ENCODE measurements at places on chromosomes 3 and 15.
A peak's percentile ranks its signal among the peaks of the same experiment; 100 is the strongest.

DNA sequence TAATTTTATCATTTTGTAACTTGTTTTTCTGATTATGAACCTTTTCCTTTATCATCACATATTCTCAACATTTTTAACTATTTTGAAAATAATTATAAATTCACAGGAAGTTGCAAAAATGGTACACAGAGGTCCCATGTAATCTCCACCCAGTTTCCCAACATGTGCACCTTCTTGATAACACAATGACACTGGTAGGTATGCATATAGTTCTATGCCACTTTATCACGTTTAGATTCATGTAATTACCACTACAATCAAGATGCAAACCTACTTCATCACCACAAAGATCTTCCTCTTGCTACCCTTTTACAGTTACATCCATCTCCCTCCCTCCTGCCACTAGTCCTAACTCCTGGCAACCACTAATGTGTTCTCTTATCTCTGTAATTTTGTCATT lies 413.9 kb downstream of the SHQ1 start:
- no peak for DNase-seq

- DNase-seq, result no peak
Observed at GRCh38 chr3:129485721-129486663, 42.4 kb upstream of the RHO start.

- no peak for DNase-seq
Observed at GRCh38 chr3:184832044-184832443, 20.1 kb downstream of the VPS8 start.

- no peak for DNase-seq
Observed at GRCh38 chr15:61681038-61681418, 379.2 kb downstream of the VPS13C start.

DNA sequence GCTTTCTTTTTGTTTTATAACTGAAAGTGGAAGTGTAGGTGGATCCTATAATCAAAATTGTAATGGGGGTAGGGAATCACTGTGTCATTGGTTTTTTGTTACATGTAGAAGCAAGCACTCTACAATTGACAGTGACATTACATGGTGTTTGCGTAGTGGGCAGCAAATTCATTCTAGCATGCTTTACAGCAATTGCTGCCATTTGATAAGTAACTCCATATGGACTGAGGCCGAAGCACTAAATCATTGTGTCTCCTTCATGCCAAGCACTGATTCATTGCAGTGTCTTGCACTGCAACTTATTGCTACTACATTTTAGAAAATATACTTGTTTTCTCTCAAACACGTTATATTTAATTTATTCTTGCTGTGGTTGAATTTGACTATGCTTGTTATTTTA lies 933.9 kb downstream of the NSUN3 start:
- DNase-seq, result no peak

DNA sequence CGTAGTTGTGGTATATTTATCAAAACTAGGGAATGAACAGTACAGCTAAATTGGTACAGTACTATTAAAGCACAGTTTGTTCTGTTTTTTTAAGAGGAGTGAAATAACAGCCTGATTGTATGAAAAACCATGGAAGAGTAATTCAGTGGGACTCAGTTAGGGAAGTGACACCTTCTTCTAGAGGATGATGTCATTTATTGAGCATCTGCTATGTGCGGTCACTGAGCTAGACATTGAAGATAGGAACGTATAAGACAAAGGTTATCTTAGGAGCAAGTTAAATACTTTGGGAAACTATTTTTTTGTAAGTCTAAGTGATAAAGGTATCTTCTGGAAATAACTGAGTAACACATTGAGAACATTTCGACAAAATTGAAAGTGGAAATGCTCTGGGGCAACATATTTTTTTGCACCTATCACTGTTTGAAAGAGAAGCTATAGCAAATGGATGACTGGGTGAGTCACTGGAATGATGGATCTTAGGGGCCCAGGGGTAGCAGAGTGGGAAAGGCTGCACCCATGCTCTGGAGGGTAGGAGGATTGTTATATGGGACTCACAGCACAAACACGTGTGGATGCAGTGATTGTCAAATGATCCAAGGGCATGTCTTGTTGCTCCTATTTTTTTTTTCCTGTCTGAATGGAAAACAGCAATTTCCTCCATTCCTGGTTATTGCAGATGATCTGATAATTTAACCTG lies 43.0 kb downstream of the OXNAD1 start:
- no peak for DNase-seq

DNA sequence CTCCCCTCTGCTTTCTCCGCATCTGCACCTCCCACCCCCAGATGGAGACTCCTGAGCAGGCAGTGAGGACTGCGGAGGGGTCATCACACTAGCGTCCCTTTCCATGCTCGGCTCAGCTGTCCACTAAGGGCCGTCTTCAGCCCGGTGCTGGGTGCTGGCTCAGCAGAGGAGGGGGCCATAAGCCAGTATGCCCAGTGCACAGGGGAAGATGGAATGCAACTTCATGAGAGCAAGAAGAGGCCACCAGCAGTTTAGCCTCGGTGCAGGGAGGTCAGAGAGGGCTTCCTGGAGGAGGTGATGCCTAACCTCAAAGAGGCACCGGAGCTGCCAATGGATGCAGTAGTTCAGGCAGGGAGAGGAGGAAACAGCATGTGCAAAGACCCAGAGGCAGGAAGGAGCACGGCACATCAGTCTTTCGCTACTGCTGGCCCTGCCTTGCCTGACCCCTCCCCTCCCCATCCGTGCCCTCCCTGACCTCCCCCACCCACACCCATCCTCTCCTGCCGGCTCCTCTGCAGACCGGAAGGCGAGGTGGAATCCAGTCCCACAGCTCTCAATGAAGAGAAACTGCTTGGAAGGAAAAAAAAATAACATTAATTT lies 15.2 kb upstream of the PLXND1 start:
- no peak for DNase-seq

- DNase-seq, result peak; percentile 51
Observed at GRCh38 chr3:177679568-177680471, 482.5 kb upstream of the TBL1XR1 start.

DNA sequence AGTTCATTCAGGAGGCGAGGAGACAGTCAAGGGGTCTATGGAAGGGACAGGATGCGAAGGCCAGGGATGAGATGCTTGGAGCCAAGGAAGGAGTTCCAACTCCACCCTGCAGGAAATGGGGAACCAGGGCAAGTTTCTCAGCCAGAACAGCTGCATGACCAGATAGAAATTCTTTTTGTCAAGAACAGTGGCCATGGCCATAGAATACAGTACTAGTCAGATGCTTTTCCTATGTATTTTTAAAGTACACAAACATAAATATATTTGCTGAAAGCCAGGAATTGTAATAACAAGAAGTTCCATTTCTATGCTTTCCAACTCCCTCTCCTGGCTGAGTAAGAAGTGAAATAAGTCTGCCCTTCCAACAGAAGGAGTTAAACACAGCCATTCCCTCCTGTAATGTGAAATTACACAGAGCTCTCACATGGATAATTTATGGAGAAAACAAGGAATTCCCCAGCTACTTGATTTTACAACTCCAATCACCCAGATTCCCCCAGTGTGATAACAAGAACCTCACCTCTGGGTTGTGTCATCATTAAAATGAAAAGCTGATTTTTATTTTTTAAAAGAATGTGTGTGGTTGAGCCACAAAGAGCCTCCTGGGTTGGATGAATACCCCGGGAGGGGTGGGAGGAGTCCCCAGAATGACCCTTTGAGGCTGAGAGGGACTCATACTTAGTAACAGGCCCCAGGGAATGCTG lies 124.6 kb upstream of the ARHGEF3 start:
- DNase-seq, result no peak

- no peak for DNase-seq
Observed at GRCh38 chr3:63892773-63893352, 19.3 kb downstream of the SCAANT1 start.

- DNase-seq, result no peak
Observed at GRCh38 chr3:114887806-114888205, 259.3 kb downstream of the ZBTB20 start.

DNA sequence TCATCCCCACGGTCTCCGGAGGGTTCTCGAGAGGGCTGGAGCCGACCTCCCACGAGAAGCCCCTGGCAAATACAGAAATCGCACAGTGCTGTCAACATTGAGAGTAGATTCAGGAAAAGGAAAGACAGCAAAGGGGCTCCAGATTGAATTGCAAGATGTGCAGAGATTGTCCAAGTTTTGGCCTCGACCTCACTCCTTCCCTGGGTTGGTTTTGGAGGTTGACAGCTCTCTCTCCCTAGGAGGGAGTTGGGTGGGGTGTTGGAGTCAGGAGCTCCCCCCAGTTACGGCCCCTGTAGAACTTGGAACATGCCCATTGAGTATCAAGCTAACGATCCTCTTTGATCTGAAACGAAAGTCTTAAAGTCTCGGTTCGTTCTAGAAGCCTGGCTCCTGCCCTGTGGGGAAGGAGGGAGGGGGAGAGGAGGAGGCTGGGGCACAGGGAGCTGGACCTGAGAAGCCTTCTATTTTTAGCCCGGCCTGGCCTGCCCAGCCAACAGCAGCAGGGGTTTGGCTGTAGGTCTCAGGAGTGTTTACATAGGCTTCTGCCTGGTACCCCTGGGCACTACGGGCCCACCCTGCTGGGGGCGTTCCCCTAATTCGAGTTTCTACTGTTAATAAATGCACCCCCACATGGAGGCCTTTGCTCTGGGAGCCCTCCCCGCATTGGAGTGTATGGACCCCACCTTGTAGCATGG lies 672 bp upstream of the KY start:
- no peak for DNase-seq

- DNase-seq, result no peak
Observed at GRCh38 chr3:36893137-36893557, 51.7 kb downstream of the TRANK1 start.

DNA sequence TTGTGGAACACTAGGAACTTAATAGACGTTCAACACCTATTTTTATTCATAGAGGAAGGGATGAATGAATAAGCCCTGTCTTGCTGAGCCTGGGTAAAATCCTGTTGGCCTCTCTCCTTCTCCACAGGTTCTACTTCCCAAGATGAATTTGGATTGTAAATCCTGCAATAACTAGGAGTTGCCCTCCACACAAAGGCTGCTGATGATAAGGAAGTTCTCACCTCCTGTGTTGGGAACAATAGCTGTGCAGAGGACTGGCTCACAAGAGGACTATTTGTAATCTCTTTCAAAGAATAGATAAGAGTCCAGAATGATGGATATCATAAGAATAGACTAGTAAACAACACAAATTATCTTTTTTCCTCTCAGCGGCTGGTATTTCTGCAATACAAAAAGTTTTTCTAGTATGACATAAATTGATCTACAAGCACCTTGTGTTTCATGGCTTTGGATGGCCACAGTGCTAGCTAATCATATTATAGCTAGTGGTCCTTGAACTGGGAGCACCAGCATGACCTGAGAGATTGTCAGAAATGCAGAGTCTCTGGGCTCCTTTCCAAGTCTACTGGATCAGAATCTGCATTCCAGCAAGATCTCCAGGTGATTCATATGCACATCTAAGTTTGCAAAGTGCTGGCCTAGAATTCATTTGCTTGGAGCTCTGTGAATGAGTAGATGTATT lies 28.1 kb upstream of the COL6A6 start:
- DNase-seq, result no peak

GRCh38 chr3:56491566-56491965 lies 23.3 kb upstream of the ERC2 start:
- DNase-seq, result no peak

- DNase-seq, result no peak
Observed at GRCh38 chr15:57356636-57357035, 19.7 kb upstream of the CGNL1 start.

GRCh38 chr15:63553388-63553791 lies 43.8 kb upstream of the FBXL22 start:
- DNase-seq, result peak; percentile 27

- no peak for DNase-seq
Observed at GRCh38 chr15:94443186-94443585, 211.8 kb downstream of the MCTP2 start.

DNA sequence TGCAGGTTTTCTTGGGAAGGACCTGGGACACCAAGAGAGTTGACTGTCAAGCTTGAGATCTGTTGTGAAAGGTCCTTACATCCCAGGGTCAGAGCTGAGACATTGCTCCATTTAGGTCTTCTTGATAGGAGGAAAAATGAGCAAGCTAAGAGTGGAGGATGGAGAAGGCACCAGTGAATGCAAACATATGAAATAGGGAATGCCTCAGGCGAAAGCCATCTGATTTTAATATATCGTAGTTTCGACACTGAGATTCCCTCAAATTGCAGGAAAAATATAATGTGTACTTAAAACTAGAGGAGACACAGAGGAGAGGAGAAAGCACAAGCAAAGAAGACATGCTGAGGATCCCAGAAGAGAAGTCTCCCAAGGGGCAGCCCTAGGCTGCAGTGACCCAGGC lies 85.5 kb downstream of the TM4SF4 start:
- DNase-seq, result no peak

GRCh38 chr3:106399761-106400160 lies 530.9 kb upstream of the CBLB start:
- DNase-seq, result no peak

DNA sequence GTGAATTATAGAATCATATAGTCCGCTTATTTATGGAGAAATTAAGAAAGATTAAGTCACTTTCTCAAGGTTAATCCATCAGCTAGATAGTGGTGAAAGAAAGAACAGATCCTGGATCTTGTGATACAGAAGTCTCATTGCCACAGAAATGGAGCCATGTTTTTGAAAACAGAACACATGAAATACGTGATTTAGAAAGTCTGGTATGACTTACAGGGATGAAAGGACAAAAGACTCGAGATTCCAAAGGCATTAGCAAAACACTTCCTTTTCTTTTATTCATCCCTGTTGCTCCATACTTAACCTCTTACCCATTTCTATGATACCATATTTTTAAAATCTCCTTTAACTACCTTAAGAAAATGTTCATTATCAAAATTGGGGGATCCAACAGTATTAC lies 40.0 kb upstream of the TEX9 start:
- no peak for DNase-seq

- DNase-seq, result no peak
Observed at GRCh38 chr15:70160803-70161565, 63.3 kb upstream of the TLE3 start.

GRCh38 chr15:76756381-76756780 lies 148.8 kb downstream of the SCAPER start:
- DNase-seq, result no peak

- peak; percentile 46 for DNase-seq
Observed at GRCh38 chr3:127831723-127832172, 9.4 kb upstream of the MGLL start.

DNA sequence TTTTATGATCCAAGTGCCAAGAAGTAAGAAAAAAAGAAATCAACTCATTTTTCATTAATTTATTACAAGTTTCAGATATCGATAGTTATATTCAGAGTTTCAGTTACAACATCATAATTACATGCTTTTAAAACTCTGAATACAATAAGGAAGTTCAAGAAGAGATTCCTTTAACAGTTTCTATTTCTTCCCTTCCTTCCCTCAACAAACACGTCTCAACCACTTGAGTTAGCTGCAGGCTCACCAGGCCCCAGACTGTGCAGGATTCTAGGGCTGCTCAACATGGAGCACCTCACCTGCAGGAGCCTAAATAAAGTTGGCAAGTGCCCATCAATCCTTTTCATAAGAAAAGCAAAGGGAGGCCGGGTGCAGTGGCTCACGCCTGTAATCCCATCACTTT lies 79.2 kb upstream of the FNDC3B start:
- DNase-seq, result no peak
